Neural progenitor cell (in vitro differentiated cells): ENCODE measurements at places on chromosomes 13 and 19. TPM values are rescaled to one million over a fixed set of nuclear protein-coding genes. Genes with fewer than 3 reads are reported as not detected.

PRX gene
- total RNA-seq: 1.4 and 4.7 TPM in 2 replicates

DNA sequence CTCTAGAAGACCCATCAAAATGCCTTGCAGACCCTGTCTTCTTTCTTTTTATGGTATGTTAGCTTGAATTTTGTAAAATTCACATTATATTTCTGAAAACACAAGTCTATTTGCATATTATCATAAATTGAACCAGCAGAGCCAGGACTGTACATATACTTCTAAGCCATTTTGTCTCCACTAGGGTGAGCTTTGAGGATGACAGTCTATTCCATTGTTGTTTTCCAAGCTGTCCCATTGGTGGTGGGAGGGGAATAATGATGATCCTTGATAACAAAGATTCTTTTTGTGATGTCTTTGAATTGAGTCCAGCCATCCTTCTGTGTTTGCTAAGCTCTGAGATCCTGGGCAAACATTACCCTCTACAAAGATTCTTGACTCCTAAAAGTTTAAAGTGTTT lies 359.3 kb upstream of the PCDH20 start:
- H3K4me1 ChIP-seq: peaks cover 25% of the 10 kb centered on the region
- no peak overlapping the region for H3K4me3 ChIP-seq
- DNase-seq: no peak
- H3K27me3 ChIP-seq: no peaks in the 10 kb centered on the region

DNA sequence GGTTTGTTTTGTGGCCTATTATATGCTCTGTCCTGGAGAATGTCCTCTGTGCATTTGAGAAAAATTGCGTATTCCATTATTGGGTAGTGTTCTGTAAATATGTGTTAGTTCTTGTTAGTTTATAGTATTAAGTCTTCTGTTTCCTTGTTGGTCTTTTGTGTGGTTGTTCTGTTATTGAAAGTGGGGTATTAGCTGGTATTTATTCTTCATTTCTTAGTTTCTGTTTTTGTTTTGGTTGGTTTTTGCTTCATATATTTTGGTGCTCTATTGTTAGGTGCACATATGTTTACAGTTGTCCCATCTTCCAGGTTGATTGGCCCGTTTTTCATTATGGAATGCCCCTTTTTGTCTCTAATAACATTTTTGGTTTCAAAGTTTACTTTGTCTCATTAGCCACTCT lies 77.3 kb downstream of the DNAJC15 start:
- no peaks in the 10 kb centered on the region for H3K27me3 ChIP-seq
- H3K27ac ChIP-seq: no peak overlapping the region
- no peaks in the 10 kb centered on the region for H3K4me1 ChIP-seq
- H3K36me3 ChIP-seq: no peaks in the 10 kb centered on the region
- no peak overlapping the region for H3K4me3 ChIP-seq

DNA sequence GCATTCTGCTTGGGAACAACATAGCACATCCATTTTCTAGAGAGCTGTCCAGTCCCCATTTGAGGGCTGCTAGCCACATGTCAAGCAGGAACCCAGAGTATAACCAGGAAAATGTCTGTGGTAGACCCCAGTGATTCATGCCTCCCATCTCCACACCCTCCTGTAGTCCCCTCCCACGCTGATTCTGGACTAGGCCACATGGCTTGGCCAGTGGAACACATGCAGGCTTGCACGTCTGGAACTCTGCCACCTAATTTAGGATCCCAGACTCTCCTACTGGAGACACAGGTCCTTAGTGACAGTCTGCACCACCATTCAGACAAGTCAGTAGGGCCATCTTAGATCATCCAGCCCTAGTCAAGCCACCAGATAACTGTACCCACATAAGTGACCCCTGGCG lies 149.8 kb downstream of the ZIC5 start:
- H3K4me3 ChIP-seq: no peak overlapping the region
- H3K36me3 ChIP-seq: no peaks in the 10 kb centered on the region
- DNase-seq: no peak
- H3K27me3 ChIP-seq: no peaks in the 10 kb centered on the region

GRCh38 chr13:19075418-19075817 lies 106.2 kb downstream of the TUBA3C start:
- H3K27me3 ChIP-seq: no peaks in the 10 kb centered on the region
- DNase-seq: no peak
- no peak overlapping the region for H3K4me3 ChIP-seq

GRCh38 chr13:67620665-67621064 lies 390.5 kb upstream of the PCDH9 start:
- no peaks in the 10 kb centered on the region for H3K4me1 ChIP-seq
- no peak overlapping the region for H3K4me3 ChIP-seq
- no peaks in the 10 kb centered on the region for H3K36me3 ChIP-seq
- DNase-seq: no peak
- no peaks in the 10 kb centered on the region for H3K27me3 ChIP-seq
- H3K27ac ChIP-seq: no peak overlapping the region

GRCh38 chr19:13621413-13621812 lies 115.1 kb upstream of the CACNA1A start:
- H3K27me3 ChIP-seq: peaks cover 25% of the 10 kb centered on the region
- DNase-seq: no peak
- no peak overlapping the region for H3K4me3 ChIP-seq
- no peaks in the 10 kb centered on the region for H3K36me3 ChIP-seq
